Keratinocyte (primary cell): ENCODE measurements at places on chromosomes 11 and 22. TPM values are rescaled to one million over a fixed set of nuclear protein-coding genes. Genes with fewer than 3 reads are reported as not detected.
A peak's percentile ranks its signal among the peaks of the same experiment; 100 is the strongest.

DNA sequence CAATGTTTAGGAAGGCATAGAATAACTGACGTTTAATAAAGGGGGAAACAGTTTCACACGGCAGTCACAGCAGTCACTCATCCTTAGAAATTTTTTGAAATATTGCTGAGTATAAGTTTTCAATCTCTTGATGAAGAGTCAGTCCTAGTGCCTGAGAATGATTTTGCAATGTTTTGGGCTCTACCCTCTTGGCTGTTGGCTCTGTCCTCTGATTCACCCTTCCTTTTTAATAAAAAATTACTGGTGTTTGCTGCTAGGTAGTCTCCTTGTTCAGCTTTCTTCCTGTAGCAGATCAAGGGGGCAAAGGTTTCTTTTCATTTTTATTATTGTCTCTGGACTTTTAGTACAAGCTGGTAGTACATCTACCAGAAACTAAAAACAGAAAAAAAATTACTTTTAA, 194.3 kb upstream of the ANO3 start:
- H3K27ac ChIP-seq: no peak overlapping the region
- no peak for DNase-seq
- no peaks in the 10 kb centered on the region for H3K36me3 ChIP-seq
- no peak overlapping the region for H3K4me3 ChIP-seq
- no peaks in the 10 kb centered on the region for H3K27me3 ChIP-seq

- H3K27ac ChIP-seq: peak overlapping the region; percentile 90
- H3K36me3 ChIP-seq: peaks cover 5% of the 10 kb centered on the region
- no peaks in the 10 kb centered on the region for H3K27me3 ChIP-seq
- peak overlapping the region; percentile 97 for H3K4me3 ChIP-seq
Observed at GRCh38 chr11:10305262-10305963, 540 bp downstream of the ADM start.

- DNase-seq: no peak
- no peak overlapping the region for H3K27ac ChIP-seq
- no peaks in the 10 kb centered on the region for H3K27me3 ChIP-seq
- no peak overlapping the region for H3K4me3 ChIP-seq
- H3K36me3 ChIP-seq: no peaks in the 10 kb centered on the region
Observed at GRCh38 chr11:78647986-78648875, 73.6 kb upstream of the NARS2 start.

GRCh38 chr11:17933708-17934107, 79.1 kb downstream of the SERGEF start:
- DNase-seq: no peak
- no peak overlapping the region for H3K27ac ChIP-seq
- H3K4me3 ChIP-seq: no peak overlapping the region
- H3K36me3 ChIP-seq: no peaks in the 10 kb centered on the region
- H3K27me3 ChIP-seq: no peaks in the 10 kb centered on the region

GRCh38 chr11:105152560-105152959, 13.0 kb upstream of the CARD18 start:
- H3K4me3 ChIP-seq: no peak overlapping the region
- peaks cover 2% of the 10 kb centered on the region for H3K4me1 ChIP-seq
- no peaks in the 10 kb centered on the region for H3K27me3 ChIP-seq
- no peaks in the 10 kb centered on the region for H3K36me3 ChIP-seq
- no peak overlapping the region for H3K27ac ChIP-seq

- no peak overlapping the region for H3K4me3 ChIP-seq
- no peaks in the 10 kb centered on the region for H3K27me3 ChIP-seq
- no peak for DNase-seq
- H3K36me3 ChIP-seq: no peaks in the 10 kb centered on the region
Observed at GRCh38 chr11:119594639-119595249, 134.3 kb downstream of the NECTIN1 start.

DNA sequence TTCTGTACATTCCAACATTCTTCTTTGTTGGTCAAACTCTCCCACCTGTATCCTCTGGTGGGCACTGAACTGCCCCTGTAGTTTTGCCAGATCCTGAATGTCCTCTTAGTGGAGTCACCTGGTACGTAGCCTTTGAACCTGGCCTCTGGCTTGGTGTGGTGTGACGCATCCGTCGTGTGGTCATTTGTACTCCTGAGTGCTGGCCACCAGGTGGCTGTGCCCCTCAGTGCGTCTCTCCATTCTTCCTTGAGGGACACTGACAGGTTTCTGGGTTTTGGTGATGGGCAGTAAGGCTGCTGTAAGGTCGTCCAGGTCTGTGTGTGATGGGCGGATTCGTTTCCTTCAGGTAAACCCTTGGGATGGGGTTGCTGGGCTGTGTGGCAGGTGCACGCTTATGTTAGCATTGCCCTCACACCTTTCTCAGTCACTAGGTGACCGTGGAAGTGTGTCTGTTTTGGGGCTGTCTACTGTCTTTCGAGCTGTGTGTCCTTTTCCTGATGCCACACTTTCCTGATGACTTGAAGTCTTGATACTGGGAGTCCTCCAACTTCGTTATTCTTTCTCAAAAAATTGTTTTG, 13.6 kb upstream of the RANBP1 start:
- DNase-seq: no peak
- H3K36me3 ChIP-seq: peaks cover 39% of the 10 kb centered on the region
- H3K27me3 ChIP-seq: no peaks in the 10 kb centered on the region

DNA sequence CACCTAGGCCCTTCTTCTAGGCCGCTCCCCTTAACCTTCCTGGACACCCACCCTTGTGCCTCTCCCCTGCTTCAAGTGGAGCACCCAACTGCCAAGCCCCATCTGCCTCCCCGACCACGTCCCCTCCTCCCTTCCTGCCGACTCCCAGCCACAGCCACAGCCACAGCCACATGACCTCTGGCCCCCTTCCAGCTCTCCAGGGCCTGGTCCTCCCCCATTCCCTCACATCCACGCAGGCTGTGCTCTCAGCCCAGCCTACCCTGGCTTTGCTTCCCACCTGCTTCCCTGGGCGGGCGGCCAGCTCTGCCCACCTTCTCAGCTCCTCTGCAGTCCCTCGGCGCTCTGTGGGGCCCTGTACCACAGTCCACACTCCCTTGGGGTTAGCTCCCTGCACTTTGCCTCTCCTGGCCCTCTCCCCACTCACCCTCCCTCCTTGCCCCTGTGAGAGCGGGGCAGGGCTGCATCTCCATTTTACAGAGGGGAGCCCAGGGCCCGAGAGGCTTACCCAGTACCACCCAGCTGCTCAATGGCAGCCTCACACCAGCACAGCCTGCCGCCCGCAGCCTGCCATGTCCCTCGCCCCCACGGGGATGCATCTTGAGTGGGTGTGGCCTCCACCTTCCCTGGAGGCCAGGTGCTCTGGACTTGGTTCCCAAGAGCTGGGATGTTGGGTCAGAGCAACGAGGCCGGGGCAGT, 20.3 kb downstream of the PARVG start:
- H3K4me1 ChIP-seq: no peaks in the 10 kb centered on the region
- H3K4me3 ChIP-seq: no peak overlapping the region
- no peak for DNase-seq
- H3K27ac ChIP-seq: no peak overlapping the region
- no peaks in the 10 kb centered on the region for H3K36me3 ChIP-seq
- H3K27me3 ChIP-seq: peaks cover 18% of the 10 kb centered on the region

DNA sequence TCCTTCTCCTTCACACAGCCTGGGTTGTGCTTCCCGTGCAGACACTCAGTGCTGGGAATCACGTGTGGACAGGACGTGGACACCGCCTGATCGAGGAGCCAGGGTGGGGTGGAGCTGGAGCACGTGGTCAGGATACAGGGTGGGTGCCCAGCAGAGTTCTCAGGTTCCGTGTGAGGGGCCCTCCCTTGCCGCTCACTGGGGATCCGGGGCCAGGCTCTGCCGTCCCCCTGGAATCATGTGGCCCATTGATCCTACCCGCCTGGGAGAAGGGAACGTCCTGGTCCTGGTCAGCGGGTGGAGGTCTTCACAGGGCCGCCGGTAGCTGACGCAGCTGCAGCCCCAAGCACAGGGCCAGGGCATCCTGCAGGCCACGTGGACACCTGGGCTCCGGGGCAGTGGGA, 397.7 kb downstream of the TBC1D22A start:
- no peak overlapping the region for H3K4me3 ChIP-seq
- H3K36me3 ChIP-seq: peaks cover 3% of the 10 kb centered on the region
- DNase-seq: no peak
- no peaks in the 10 kb centered on the region for H3K27me3 ChIP-seq
- no peak overlapping the region for H3K27ac ChIP-seq
- no peaks in the 10 kb centered on the region for H3K4me1 ChIP-seq

DNA sequence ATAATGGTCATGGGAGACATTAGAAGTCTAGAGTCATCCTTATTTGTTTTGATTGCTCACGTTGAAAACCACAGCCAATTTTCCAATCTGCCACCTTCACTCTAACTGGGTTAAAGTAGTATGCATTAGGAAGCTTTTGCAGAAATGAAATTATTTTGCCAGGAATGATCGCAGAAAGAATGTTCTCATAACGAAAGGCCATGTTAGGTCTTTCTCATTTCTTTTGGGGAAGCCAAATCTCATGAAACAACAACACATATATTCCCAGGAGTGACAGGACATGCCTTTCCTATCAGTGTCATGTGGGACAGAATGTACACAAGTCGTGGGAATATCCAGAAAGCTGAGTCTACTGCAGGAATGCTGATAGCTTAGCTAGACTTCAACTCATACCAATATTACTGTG, 386.3 kb downstream of the AASDHPPT start:
- no peaks in the 10 kb centered on the region for H3K4me1 ChIP-seq
- H3K27ac ChIP-seq: no peak overlapping the region
- H3K27me3 ChIP-seq: no peaks in the 10 kb centered on the region
- no peak for DNase-seq
- no peaks in the 10 kb centered on the region for H3K36me3 ChIP-seq

DNA sequence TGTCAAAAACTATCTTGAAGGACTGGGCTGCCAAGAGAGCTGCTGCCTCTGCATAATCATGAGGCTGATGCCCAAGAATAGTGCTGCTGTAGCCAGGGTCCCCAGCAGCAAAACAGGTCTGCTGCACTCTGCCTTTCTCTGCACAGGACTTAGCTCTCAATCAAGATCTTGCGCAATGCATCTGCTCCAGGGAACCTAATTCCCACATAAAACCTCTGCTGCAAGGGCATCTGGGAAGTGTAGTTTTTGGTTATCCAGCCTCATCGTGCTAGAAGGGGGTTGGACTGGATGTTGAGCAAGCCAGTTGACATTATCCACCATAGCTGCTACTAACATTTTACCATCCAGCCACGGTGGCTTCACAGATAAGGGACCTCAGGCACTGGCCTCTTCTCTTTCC, 192.7 kb downstream of the C11orf91 start:
- no peak overlapping the region for H3K27ac ChIP-seq
- no peak overlapping the region for H3K4me3 ChIP-seq
- no peaks in the 10 kb centered on the region for H3K36me3 ChIP-seq
- no peaks in the 10 kb centered on the region for H3K27me3 ChIP-seq
- no peaks in the 10 kb centered on the region for H3K4me1 ChIP-seq

DNA sequence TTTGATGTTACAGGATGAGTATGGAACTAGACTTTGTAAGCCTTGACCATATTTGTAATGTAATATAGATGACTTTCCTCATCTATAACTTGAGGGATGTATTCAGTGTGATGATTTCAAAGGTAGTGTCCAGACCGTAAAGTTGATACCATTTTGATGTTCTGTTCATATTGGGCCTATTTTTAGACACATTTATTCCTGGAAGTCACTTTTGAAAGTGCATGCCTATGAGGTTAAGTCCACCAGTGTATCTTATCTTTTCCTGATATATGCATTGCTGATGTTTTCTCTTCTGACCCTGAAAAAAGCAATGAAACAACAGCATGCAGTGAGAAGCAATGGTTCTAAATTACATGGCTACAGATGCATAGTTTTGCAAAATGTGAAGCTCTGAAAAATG, 244.7 kb upstream of the PDGFD start:
- no peak for DNase-seq

- peaks cover 16% of the 10 kb centered on the region for H3K36me3 ChIP-seq
- no peaks in the 10 kb centered on the region for H3K4me1 ChIP-seq
- H3K27me3 ChIP-seq: no peaks in the 10 kb centered on the region
- no peak overlapping the region for H3K4me3 ChIP-seq
- H3K27ac ChIP-seq: no peak overlapping the region
Observed at GRCh38 chr11:94895971-94896370, 77.4 kb downstream of the CWC15 start.

Gene ARHGAP32
- 10.8 to 13.0 TPM (median 12.3 TPM) in 3 replicates for polyA plus RNA-seq

Gene MYRF
- 0.14 to 0.24 TPM (median 0.24 TPM) in 3 replicates for polyA plus RNA-seq

Gene OR52A1
- not detected in 3 replicates for polyA plus RNA-seq

Gene VPREB1
- not detected in 3 replicates for polyA plus RNA-seq

Gene GUCY1A2
- polyA plus RNA-seq: under 0.01 TPM in 2 of 3 replicates, not detected in the other

Gene BATF2
- polyA plus RNA-seq: 0.09 to 0.10 TPM (median 0.10 TPM) in 3 replicates
